K562 (cell line): ENCODE measurements at places on chromosomes 6 and 20. TPM values are rescaled to one million over a fixed set of nuclear protein-coding genes. Genes with fewer than 3 reads are reported as not detected.

DNA sequence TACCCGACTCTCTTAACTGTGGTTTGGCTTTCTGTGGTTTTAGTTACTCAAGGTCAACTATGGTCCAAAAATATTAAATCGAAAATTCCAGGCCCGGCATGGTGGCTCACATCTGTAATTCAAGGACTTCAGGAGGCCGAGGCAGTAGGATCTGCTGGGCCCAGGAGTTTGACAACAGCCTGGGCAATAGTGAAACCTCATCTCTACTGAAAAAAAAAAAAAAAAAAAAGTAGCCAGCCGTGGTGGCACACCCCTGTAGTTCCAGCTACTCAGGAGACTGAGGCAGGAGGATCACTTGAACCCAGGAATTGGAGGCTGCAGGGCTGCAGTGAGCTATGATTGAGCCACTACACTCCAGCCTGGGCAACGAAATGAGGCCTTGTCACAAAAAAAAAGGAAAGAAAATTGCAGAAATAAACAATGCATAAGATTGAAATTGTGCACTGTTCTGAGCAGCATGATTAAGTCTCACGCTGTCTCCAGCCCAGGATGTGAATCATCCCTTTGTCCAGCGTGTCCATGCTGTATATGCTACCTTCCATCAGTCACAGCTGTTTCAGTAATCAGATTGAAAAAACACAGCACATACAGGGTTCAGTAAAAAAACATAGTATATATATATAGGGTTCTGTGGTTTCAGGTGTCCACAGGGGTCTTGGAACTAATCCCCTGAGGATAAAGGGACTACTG lies 40.7 kb downstream of the RGS17 start:
- no peak for DNase-seq

MAPK13 gene
- 1.00 and 2.3 TPM in 2 replicates for polyA plus RNA-seq

GRCh38 chr6:113039005-113039404 lies 691.9 kb downstream of the RFPL4B start:
- peak; percentile 20 for DNase-seq

- peak; percentile 15 for DNase-seq
Measured at GRCh38 chr6:130282234-130282995, 59.7 kb upstream of the SAMD3 start.

DNA sequence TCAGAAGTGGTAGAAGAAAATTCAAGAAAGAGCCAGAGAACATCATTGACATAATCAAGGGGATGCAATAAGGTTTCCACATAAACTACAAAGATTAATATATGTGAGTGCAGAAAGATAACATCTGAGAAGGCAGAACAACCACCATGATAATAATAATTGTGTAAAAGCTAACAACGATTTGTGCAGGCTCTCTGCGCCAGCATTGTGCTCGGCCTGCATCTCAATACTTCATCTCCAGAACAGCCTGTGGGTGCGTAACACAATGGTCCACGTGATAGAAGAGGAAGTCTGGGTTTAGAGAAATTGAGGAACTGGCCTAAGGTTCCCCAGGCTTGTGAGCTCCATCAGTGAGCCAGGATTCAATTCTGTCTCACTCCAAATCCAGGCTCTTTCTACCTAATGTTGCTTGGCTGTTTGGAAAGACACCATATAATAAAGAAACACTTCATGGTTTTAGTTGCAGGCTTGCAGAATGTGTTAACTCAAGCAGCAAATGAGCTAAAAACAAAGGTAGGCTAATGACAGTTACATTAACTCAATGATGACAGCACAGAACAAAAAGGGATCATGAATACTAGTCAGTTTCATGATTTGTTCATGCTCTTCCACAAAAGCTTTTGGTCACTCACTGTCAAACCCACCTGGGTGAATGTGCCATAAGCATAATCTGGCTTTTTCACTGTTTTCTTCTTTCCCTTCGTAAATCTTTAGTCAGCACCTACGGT lies 71.2 kb downstream of the LY86 start:
- DNase-seq: no peak

DNA sequence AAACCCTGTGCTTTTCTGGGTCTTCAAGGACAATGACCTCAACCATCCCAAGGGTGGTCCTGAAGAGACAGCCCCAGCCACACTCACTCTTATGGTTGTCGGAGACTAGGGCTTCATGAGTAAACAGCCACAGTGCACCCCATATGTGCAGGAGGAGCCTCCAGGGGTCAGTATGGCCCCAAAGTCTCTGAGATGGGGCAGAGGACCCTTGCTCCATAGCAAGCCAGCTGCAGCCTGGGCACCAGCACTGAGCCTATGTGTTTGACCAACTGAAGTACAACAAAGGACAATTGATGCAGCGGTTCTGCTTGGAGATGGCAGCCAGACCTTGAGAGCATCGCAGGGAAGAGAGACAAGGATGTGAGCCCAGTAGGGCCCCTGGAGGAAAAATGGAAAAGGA lies 112.2 kb downstream of the LRFN2 start:
- peak; percentile 15 for DNase-seq

GRCh38 chr6:170363255-170363654 lies 56.7 kb downstream of the FAM120B start:
- DNase-seq: no peak

C6orf58 gene
- not detected in 2 replicates for polyA plus RNA-seq
